Left renal cortex interstitium (tissue), 4 donors: ENCODE measurements at places on chromosomes 2 and 18.

DNA sequence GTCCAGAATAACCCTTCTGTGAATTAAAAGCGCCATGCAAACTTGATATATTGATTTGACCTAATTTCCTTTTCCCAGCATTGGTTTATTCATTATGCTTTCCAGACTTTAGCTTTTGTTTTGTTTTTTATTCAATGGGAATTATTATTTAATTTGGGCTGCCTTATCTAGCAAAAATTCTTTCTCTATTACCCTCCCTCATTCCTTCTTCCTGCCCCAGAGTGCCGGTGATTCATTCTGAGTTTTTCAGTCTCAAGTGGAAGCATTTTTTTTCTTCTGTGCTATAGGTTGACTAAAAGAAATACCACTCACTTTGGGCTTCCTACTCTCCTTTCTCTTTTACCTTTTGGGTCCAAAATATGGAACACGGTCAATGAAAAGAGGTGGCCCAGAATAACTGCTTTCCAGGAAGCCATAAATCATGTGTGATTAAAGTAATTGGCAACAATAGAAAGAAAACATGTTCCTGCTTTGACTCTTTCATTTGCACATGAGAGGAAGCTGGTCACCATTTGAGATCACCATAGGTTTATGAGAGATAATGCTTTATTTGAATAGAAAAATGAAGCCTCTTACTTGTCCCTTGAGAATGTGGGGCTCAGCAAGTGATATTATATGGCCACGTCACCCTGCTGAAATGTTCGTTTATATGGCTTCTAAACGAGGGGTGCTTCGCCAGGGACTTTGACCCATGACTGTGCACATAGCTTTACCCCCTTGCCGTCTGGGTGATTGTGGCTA, 422.8 kb upstream of the ZEB2 start:
- DNase-seq: no peak

GRCh38 chr2:231412618-231412963, 17.1 kb downstream of the B3GNT7 start:
- DNase-seq: no peak

- no peak for DNase-seq
These were observed 113.2 kb upstream of the SATB2 start for GRCh38 chr2:199570934-199571333.

DNA sequence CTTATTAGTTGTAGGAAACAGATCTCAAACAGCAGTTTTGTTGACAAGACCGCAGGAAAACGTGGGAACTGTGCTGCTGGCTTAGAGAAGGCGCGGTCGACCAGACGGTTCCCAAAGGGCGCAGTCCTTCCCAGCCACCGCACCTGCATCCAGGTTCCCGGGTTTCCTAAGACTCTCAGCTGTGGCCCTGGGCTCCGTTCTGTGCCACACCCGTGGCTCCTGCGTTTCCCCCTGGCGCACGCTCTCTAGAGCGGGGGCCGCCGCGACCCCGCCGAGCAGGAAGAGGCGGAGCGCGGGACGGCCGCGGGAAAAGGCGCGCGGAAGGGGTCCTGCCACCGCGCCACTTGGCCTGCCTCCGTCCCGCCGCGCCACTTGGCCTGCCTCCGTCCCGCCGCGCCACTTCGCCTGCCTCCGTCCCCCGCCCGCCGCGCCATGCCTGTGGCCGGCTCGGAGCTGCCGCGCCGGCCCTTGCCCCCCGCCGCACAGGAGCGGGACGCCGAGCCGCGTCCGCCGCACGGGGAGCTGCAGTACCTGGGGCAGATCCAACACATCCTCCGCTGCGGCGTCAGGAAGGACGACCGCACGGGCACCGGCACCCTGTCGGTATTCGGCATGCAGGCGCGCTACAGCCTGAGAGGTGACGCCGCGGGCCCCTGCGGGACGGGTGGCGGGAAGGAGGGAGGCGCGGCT, at the start of gene TYMS:
Gene TYMS, plus strand, starts transcription at position 343 of the 690 bp plus-strand sequence. Its CDS starts 90 bp downstream, at position 433.
- DNase-seq: peak; percentile 44

DNA sequence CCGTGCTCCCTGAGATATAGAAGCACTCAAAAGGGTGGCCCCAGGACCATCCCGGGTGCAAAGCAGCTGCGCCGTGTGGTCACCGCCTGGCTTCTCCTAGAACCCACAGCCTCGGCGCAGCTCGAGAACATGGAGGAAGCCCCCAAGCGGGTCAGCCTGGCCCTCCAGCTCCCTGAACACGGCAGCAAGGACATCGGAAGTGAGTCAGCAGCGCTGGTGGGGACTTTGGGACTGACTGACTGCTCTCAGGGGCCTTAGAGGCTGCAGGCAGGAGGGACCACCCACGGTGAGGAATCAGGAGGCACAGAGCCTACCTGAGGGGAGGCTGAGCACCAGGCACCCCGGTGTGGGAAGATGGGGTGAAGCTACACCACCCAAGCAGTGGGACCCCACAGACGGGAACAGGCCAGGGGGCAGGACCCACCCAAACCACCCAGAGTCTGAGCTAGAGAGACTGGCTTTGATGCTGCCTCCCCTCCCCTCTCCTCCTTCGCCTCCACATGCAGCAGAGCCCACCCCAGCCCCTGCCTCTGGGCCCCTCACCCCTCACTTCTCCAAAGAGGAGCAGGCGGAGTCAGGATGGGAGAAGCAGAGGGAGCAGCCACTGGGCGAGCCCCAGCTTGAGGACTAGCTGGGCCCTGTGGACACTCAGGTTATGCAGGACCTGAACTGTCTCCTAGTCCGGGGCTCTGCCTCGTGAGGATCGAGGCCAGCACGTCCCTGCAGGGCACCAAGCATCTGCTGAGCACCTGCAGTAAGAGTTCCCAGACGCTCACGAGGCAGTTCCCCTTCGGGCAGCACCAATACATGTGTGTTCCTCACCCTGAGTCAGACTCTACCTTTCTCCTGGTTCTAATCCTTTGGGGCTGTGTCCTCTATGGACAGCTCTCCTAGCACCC, 28.7 kb downstream of the MTERF4 start:
- DNase-seq: no peak

- no peak for DNase-seq
These were observed 36.2 kb downstream of the EIF2AK3 start for GRCh38 chr2:88590998-88591613.

GRCh38 chr18:14978962-14979535, 231.1 kb downstream of the ANKRD30B start:
- no peak for DNase-seq

- no peak for DNase-seq
These were observed 19.5 kb upstream of the ID2 start for GRCh38 chr2:8662239-8662879.
